CD4-positive, alpha-beta T cell (primary cell): ENCODE measurements at places on chromosomes 12 and 14.

DNA sequence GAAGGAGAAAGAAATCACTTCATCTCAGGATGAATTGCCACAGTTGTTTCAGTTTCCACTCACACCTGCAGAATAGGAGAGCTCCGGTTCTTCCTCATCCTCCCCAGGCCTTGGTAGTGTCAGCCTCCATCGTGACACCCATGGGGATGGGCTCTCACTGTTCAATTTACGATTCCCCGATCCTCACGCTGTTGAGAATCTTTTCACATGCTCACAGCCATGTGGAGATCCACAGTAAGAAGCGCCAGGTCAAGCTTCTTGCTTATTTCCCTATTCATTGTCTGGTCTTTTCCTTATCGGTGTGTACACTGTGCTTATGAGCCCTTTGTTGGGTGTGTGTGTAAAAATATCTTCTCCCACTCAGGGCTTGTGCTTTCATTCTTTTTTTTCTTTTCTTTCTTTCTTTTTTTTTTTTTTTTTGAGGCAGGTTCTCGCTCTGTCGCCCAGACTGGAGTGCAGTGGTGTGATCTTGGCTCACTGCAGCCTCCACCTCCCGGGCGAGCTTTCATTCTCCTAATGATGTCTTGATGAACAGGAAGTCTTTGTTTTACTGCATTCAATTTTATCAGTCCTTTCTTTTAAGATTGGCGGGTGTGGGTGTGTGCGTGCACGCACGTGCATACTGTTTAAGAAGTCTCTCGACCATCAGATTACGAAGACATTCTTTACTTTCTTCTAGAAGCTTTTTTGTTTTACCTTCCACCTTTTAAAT lies 21.5 kb downstream of the RIN3 start:
- DNase-seq: no peak

- DNase-seq: no peak
Measured at GRCh38 chr12:8559676-8560075, 19.0 kb upstream of the CLEC4E start.

DNA sequence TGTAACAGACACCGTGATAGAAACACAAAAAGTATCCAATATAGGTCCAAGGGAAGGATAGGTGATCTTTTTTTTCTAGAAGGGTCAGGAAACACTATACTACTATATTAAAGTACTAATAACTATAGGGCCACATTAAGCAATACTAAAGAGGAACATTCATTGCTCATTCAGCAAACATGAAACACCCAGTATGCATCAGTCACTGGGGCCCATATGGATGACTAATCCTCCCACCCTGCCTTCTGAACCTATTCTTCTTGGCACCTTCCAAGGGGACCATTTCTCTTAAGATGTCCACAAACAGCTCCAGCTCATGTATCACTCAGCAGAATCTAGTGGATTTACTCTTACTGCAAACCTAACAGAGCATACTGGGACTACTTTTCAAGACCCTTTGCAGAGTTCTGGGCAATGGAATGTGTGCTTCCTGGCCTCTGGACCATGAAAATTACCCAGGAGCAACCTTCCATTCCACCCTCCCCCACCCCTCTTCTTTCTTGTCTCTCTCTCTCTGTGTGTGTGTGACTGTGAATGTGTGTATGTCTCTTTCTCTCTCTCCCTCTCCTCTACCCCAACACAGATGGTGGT lies 187.9 kb downstream of the EPS8 start:
- no peak for DNase-seq

GRCh38 chr12:17592472-17592871 lies 497.5 kb downstream of the RERGL start:
- DNase-seq: no peak

DNA sequence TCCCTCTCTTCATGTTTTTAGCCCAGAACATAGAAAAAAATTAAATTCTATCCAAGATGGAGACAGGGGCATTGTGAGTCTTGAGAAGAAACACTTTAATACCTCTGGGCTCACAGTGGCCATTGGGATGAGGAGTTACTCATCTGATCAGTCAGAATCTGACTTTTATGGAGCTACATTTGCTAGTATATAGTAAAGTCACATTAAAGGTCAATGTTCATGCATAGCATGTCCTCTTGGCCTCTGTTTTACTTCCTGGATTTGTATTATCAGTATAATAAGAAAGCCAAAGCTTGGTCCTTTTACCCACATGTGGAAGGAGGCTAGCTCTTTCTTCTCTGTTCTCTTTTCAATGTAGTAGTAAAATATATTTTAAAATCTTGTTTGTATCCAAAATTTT lies 93.6 kb upstream of the CNOT2 start:
- no peak for DNase-seq

DNA sequence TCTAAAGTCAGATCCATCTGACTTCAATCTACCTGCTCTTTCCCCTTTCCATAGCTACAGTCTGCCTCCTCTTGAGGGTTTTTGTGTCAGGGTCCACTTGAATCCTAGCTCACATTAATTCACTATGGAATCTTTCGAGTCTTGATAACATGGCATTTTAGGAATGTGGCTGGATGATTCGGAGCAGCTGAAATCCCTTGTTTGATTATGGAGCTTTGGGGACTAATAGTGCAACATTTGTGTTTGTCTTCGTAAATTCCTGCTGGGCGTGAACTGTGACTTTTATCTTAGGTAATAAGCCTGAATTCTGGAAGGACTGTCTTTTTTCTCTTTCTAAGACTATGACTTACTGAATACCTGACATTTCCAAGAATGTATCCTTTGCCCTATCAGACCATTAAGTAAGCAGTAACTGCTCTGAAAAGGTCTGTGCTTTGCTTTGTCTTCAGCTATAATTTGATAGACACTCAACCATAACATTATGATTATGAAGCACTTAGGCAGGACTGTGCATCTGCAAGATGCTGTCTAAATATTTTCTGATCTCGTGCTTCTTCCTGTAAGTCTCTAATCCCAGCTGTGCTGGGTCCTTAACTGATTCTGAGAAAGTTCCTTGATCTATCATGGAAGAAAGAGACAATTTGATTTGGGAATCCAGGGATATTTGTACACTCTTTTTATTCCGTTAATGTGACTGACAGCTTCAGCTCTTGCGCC lies 19.0 kb upstream of the PELI2 start:
- DNase-seq: no peak

DNA sequence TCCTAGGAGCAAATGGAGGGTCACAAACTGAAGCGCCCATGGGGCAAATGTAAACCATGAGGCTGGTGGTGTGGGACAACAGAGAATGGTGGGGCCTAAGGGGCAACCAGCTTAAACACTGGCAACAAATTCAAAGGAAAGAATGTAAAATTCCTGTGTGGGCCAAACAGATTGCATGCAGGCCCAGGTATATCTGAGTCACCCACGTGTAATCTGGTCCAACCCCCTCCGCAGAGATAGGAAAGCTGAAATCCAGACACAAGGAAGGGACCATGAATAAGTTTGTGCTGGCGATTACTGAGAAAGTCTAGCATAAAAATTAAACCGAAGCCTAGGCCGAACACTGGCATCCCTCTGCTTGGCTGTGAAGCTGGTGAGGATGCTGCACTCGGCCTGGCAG lies 71.6 kb downstream of the ITPK1 start:
- no peak for DNase-seq

DNA sequence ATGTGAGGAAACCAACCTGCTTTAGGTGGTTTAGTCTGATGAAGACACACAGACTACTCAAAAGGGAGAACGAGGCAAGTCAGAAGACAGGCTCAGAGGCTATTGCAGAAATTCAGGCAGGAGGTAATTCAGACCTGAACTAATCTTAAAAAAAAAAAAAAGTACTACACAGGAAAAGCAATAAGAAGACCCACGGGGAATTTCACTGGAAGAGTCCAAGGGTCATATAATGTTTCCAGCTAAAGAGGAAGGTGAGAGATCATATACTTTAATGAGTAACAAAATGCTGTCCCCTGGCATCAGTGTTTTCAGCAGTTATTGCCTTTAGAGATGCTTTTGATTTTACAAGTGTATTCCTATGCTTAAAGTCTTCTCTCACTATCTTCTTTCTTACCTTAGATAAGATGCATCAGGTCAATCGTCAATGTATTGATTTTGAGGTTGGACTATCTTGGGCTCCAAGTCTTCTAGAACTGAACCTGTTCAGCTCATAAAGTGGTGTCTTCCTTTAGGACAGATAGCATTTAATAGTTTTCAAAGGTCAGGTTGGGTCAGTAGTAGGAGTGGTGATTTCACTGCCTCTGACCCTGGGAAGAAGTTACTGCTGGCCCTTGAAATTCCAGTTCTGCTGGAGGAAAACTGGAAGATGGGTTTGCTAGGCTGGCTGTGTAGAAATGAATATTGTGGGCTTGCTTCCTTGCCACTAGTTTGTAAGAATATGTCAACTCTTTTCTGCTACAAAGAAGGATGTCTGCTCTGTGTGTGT lies 60.0 kb downstream of the FAR2 start:
- no peak for DNase-seq

DNA sequence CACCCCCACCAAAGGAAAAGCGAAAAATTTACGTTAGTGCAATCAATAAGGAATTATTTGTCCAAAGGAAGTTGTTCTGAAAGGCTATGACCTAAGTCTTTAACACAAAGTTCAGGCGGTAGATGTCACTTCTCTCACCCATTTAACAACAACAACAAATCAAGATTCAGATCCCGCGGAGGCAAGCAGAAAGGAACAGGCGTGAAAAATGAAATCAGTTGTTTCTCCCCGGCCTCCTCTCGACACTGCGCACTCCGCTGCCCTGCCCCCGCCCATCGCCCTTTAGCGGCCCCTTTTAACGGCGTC lies 1.4 kb downstream of the DENND5B start:
- no peak for DNase-seq

GRCh38 chr12:11031307-11031706 lies at the start of gene TAS2R31:
Gene TAS2R31, minus strand, starts transcription at chr12:11031407. Its CDS starts 72 bp downstream, at chr12:11031335.
- no peak for DNase-seq

DNA sequence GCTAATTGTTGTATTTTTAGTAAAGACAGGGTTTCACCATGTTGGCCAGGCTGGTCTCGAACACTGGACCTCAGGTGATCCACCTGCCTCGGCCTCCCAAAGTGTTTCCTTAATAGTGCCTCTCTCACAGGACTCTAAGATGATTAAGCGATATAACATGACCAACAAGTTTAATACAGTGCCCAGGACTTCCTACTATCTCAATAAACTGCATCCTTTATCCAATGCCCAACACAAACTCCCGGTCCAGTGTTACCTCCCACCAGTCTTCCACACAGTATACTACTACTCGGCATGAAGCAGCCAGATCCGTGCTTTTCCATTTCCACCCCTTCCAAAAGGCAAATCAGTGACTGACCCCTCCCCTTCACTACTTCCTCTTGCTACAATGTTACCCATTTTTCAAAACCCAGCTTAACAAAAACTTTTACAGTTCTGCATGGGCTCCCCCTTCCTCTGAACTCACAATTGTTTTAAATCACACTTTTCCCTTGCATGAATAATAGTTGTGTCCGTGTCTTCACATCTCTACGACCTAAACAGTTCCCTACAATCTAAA lies 900 bp downstream of the NOP2 start:
- no peak for DNase-seq

GRCh38 chr12:62739266-62740015 lies 195.5 kb downstream of the PPM1H start:
- DNase-seq: no peak

DNA sequence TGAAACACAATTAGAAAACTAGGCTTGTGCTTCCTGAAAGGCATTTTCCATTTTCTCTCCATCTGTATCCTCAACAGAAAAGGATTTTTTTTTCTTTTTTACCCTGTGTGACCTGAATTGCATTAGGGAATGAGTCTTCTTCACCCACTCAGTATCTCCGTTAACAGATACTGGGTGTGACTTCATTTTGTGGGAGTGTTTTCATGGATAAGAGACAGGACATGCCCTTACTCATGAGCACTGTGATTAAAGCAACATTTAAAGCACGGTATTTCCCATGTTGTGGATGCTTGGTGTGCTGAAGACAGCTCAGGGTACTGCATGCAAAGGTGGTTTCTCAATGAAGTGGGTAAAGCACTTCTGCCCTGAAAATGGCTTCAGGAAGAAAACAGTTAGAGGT lies 1397.3 kb upstream of the TMEM132C start:
- DNase-seq: no peak

GRCh38 chr14:63388766-63389431 lies 70.2 kb upstream of the GPHB5 start:
- DNase-seq: peak; percentile 27

- DNase-seq: no peak
Measured at GRCh38 chr12:23202728-23203127, 577.8 kb downstream of the ETNK1 start.

DNA sequence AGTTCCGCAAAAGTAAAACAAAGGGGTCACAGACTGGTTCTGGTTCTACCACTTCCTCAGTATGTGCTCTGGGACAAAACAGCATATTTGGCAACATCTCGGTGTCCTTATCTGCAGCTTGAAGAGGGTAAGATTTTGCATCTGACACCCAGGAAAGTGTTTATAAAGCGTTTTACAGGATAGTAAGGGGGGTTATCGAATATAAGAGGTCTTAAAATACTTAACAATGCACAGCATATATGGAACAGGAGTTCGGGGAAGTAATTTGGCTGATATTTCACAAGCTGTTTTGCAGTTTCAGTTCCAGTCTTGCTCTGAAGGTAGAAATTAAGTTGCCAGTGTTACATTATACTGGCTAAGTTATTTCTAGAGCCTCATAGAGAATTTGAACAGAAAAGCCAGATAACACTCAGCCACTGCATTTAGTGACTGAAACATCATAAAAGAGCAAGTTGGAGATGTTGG lies 904 bp upstream of the MAP4K5 start:
- no peak for DNase-seq

- no peak for DNase-seq
Measured at GRCh38 chr12:28415755-28416154, 225.5 kb downstream of the CCDC91 start.

GRCh38 chr12:550473-551260 lies 90.9 kb downstream of the B4GALNT3 start:
- no peak for DNase-seq

DNA sequence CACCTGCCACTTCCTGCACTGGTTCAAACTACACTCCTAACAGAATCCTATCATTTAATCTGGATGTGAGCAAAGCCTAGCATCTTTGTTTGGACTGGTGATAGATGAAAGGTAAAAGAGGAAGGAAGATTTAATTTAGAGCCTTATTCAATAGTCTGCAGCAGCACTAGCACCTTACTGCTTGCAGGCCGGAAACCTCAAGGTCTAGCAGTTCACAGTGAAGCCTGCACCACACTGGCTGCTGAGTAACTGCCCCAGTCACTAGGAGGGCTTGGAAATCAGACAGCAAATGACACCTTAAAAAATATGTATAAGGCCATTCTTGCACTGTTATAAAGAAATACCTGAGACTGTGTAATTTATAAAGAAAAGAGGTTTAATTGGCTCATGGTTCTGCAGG lies 358.0 kb downstream of the DAD1 start:
- peak; percentile 4 for DNase-seq

- no peak for DNase-seq
Measured at GRCh38 chr12:52126050-52126604, 46.6 kb downstream of the SMIM41 start.

GRCh38 chr14:68390741-68391140 lies 402.1 kb downstream of the ZFP36L1 start:
- DNase-seq: no peak

GRCh38 chr14:106610691-106611090 lies 1084.3 kb downstream of the TMEM121 start:
- no peak for DNase-seq
